ENCODE measurements at places on chromosomes 4 and X.

DNA sequence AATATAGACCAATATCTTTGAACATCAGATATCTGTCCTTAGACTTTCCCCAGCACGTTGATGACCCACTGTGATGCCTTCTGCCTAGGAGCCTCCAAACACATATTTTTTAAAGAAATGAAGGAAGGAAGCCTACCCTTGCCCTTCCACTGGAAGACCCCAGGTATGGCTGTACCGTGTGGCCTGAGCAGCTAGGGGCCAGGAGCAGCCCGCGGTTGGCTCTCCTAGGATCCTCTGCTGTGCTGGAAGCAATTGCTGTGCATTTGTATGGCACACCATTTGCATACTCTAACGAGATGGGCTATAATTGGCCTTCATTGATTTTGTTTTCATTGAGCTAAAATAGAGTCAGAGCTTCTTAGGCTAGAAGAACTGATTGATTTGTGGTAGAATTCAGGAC lies 128.8 kb downstream of the GPAT3 start:
- DNase-seq, result no peak

DNA sequence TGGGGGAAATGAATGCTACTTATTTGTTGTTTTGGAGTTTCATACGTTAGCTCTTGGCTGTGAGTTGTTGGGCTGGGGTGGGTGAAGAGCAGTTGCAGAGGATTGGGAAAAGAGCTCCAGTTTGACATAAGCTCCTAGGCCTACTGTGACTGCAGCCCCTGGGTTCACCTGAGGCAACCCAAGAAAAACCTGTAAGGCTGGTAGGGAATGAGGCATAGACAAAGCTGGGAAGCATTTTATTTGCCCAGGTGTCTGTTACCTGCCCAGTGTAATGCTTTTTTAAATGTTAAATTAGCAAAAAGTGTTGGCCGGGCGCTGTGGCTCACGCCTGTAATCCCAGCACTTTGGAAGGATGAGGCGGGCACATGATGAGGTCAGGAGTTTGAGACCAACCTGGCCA lies 160.0 kb downstream of the FHIP1A start:
- DNase-seq, result no peak

- no peak for DNase-seq
These were observed 78.7 kb downstream of the RBM47 start for GRCh38 chr4:40550948-40551462.

DNA sequence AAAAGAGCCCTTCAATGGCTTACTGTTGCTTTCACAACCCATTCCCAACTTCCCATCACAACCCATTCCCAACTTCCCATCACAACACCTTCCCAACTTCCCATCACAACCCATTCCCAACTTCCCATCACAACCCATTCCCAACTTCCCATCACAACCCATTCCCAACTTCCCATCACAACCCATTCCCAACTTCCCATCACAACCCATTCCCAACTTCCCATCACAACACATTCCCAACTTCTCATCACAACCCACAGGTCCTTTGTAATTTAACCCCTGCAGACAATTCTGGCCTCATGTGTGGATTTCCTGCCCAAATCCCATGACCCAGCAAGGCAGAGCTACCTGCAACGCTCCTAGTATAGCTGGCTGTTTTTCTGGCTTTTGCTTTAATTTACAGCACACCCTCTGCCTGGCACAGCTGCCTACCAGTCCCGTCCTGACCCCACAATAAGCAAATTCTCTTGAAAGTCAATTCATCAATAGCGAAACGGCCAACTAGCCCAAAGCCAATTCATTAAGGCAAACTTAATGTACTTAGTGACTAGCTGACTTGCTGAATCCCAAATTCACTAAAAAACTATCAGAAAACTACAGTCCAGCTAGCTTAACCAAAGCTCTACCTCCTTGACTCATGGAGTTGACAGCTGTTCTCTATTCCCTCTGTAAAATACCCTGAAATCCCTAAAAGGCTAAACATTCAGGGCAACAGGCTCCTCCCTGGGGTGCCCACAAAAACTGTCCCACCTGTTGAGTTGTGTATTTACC lies 75.6 kb downstream of the AFAP1 start:
- DNase-seq, result no peak

GRCh38 chr4:22676063-22676462 lies 16.7 kb upstream of the GBA3 start:
- DNase-seq, result no peak

GRCh38 chr4:105966051-105966450 lies 70.8 kb downstream of the NPNT start:
- DNase-seq, result no peak
